Right atrium auricular region (tissue), 2 donors: ENCODE measurements at places on chromosomes 7 and 10.

DNA sequence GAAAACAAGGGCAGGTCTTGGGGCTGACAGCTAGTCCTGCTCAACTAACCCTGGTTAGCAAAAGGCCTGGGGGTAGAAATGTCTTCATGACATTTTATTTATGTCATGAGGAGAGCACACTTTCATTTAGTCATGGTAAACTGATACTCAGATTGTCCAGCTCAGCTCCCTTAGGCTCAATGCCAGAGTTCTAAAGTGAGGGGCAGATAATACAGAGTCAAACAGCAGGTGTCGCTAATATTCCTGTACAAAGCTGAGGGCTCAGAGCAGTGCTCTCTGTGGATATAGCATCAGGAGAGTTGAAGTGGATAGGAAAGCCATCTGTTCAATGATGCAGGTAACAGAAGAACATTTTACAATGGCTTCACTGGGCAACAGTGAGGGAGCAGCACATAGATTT lies 26.8 kb upstream of the CALCR start:
- no peaks in the 10 kb centered on the region for H3K36me3 ChIP-seq
- H3K27me3 ChIP-seq: no peaks in the 10 kb centered on the region
- no peak overlapping the region for H3K4me3 ChIP-seq
- no peaks in the 10 kb centered on the region for H3K4me1 ChIP-seq
- H3K27ac ChIP-seq: no peak overlapping the region

GRCh38 chr10:59078978-59079377 lies 97.5 kb upstream of the PHYHIPL start:
- H3K36me3 ChIP-seq: no peaks in the 10 kb centered on the region
- no peak for DNase-seq
- H3K4me1 ChIP-seq: peaks cover 24% of the 10 kb centered on the region
- no peak overlapping the region for H3K4me3 ChIP-seq
- no peaks in the 10 kb centered on the region for H3K27me3 ChIP-seq
- peak overlapping the region; percentile 41 for H3K27ac ChIP-seq

- H3K4me1 ChIP-seq: no peaks in the 10 kb centered on the region
- H3K36me3 ChIP-seq: no peaks in the 10 kb centered on the region
- no peaks in the 10 kb centered on the region for H3K27me3 ChIP-seq
- no peak for DNase-seq
- H3K27ac ChIP-seq: no peak overlapping the region
Measured at GRCh38 chr7:25959168-25959734, 192.7 kb upstream of the NFE2L3 start.

DNA sequence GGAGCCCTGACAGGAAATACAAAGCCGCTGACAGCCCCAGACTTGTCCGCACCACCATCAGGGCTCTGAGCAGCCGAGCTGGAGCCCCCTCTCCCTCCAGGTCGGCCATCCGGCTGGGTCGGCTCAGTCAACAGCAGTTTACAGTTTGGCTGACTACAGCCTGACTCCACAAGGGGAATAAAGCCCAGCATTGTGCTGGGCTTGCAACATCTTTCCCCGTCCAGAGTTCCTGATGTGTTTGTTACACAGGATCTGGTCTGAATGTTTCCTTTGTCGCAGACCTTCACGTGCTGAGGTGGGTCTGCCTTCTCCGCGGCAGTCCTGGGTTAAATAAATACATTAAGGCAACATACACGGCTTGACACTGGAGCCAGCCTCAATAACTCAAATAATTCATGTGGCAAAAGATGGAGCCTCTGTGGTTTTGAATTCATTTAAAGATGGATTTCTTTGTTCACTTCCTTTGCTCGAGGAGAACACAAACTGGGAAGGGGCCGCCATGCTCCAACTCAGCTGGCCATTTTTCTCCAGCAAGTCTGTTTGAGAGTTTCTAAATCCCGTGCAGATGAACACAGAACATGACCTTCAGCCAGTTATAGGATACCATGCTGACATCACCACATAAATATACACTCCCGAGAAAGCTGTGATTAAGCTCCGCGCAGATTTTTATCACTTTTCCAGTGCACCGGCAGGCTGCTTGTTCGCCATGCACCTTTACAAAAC lies 192.1 kb downstream of the WDR11 start:
- no peak overlapping the region for H3K27ac ChIP-seq
- H3K36me3 ChIP-seq: no peaks in the 10 kb centered on the region
- DNase-seq: no peak
- no peaks in the 10 kb centered on the region for H3K4me1 ChIP-seq
- no peaks in the 10 kb centered on the region for H3K27me3 ChIP-seq
- H3K4me3 ChIP-seq: no peak overlapping the region

DNA sequence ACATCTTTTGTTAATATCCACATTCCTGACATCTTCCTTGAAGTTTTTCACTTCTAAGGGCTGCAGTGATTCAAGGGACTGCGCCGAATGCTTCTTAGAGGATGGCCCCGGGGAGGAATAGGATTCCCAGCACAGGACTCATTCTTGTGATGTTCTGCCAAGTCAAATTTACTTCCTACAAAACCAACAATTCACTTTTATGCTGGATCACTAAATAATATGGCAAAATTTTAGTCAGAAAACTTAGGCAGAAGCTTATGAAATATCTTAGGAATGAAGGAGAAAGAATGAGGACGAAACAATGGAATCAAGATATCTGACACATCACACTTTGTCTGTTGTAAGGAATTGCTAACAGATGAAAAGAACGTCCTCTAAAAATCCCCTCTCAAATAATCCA lies 151.5 kb downstream of the JAZF1 start:
- H3K4me1 ChIP-seq: no peaks in the 10 kb centered on the region
- H3K36me3 ChIP-seq: no peaks in the 10 kb centered on the region
- no peaks in the 10 kb centered on the region for H3K27me3 ChIP-seq
- no peak overlapping the region for H3K27ac ChIP-seq
- DNase-seq: no peak
- H3K4me3 ChIP-seq: no peak overlapping the region

DNA sequence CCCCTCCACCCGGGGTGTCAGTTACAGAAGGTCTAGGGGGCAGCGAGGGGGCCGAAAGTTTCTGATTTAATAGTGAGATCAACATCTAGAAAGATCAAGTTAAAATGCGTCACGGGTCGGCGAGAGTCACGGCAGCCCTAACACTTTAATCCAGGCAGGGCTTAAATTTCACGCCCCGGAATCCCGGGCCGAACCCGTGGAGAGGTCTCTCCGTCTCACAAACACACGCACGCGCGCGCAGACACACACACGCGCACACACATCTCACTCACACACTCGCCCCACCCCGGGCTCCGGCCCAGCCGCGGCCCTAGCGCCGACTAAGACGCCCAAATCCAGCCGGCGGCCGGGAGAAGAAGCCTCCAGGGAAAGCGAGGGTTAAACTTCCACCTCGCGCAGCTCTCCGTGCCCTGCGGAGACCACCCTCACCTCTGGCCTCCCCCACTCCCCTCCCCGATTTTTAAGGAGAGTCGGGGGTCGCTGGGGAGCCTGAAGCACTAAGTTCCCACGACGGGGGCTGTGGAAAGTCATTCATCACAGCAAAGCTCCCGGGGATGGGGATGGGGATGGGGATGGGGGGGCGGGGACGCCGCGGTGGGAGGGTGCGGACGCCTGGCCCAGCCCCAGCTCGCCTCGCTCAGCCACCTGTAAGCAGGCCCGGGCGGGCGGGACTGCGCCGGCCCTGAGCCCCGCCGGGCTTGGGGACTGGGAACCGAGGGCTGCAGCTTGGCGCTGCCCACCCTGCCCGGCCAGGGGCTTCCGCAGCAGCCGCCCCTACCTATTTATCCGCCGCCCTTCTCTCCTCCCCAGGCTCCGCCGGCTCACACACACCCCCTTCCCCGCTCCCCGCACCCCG lies 1.6 kb downstream of the PDGFA start:
- DNase-seq: peak; percentile 80
- peak overlapping the region; percentile 85 for H3K4me3 ChIP-seq
- no peaks in the 10 kb centered on the region for H3K36me3 ChIP-seq
- no peaks in the 10 kb centered on the region for H3K27me3 ChIP-seq
- H3K27ac ChIP-seq: peak overlapping the region; percentile 94

DNA sequence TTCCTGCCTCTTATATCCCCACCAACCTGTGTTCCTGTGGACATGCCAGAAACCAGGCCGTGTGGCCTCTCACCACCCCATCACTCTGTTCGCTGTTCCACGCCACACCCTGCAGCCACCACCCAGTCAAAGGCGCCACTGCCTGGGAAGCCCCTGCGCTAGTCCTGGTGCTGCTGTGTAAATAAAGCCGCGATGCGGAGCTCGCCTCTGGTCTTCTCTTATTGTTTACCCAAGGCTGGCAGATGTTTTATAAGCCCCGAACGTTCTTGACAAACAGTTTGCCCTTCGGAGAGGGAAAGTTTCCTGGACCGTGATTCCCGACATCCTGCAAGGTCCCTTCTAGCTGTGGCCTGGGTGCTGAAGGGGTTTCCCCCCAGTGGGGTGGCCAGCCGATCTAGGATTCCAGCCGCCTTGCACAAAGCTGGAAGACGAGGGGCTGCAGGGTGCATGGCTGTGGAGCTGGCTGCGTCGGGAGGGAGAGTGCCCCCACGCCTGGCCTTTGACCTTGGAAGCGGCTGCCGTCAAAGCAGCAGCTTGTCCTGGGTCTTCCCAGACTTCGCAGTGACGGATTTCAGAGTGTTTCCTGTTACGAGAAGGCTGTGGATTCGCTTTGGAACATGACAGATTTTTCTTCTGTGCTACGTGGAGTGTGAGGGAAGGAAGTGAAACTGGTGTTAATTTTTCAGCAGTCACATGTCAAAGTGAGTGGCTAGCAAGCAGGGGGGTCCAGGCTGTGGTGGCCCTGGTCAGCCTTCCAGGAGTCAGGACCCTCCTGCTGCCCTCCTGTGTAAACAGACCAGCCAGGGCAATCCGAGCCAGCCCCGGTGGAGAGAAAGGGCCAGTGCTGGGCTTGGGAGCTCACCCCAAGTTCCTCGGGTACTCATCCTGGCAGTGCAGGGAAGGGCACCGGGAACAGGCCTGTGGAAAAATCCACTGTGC lies 61.6 kb downstream of the LHPP start:
- H3K4me3 ChIP-seq: no peak overlapping the region

DNA sequence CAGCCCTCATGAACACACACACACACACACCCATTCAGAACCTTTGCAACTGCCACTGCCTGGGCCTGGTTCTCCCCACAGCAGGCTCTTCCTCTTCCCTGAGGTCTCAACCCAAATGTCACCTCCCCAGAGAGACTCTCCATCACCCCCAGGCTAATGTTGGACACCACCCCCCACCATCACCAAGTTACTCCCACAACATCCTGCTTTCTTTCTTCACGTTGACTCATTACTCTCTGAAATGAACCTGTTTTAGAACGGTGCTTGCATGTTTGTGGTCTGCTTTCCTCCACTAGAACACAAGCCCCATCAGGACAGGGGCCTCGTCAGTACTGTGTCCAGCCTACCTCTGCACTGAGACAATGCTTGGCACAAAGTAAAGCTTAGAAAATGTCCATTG lies 16.0 kb downstream of the AFAP1L2 start:
- DNase-seq: no peak
- H3K27me3 ChIP-seq: no peaks in the 10 kb centered on the region
- no peak overlapping the region for H3K4me3 ChIP-seq
- no peaks in the 10 kb centered on the region for H3K4me1 ChIP-seq
- no peaks in the 10 kb centered on the region for H3K36me3 ChIP-seq
- no peak overlapping the region for H3K27ac ChIP-seq

DNA sequence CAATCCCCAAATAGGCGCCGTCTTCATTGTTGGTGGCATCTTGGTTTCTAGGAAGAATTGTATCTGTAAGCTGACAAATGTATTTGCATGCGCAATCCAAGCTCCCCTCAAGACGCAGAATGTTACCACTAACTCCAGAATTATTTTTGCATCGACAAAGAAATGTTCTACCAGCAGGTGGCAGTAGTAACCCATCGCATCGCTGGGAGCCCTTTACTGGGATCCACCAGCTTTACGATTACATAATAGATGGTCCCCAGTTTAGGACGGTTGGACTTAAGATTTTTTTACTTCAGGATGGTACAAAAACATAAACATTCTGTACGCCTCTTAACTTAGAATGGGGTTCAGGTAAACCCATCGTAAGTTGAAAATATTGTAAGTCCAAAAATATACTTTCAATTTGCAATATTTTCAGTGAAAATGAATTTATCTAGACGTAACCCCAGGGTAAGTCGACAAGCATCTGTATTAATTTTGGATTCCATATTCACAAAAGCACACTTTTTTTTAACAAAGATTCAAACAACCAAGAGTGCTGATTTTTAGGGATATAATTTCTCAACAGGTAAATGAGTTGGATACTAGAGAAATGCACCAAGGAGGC lies 114.0 kb upstream of the COBL start:
- H3K4me3 ChIP-seq: no peak overlapping the region
- no peak overlapping the region for H3K27ac ChIP-seq
- no peaks in the 10 kb centered on the region for H3K27me3 ChIP-seq
- DNase-seq: no peak
- no peaks in the 10 kb centered on the region for H3K4me1 ChIP-seq

- no peak overlapping the region for H3K27ac ChIP-seq
- peaks cover 10% of the 10 kb centered on the region for H3K4me1 ChIP-seq
- H3K4me3 ChIP-seq: no peak overlapping the region
- DNase-seq: no peak
Measured at GRCh38 chr10:104032144-104032775, 53.4 kb downstream of the COL17A1 start.
